Activated CD4-positive, alpha-beta T cell treated with anti-CD3 and anti-CD28 coated beads, Interleukin-2, Interleukin-4, amounts not matched to agents 100 ng/mL and 50 ng/mL, durations not matched to agents 16 hours and 8 hours (primary cell): ENCODE measurements at places on chromosomes 5 and 9.

- no peak for DNase-seq
These were observed 244.5 kb downstream of the ZSWIM6 start for GRCh38 chr5:61576556-61576955.

GRCh38 chr9:70130266-70130665, 86.6 kb downstream of the MAMDC2 start:
- DNase-seq: no peak

- no peak for DNase-seq
These were observed 18.0 kb downstream of the RXRA start for GRCh38 chr9:134344068-134344799.

DNA sequence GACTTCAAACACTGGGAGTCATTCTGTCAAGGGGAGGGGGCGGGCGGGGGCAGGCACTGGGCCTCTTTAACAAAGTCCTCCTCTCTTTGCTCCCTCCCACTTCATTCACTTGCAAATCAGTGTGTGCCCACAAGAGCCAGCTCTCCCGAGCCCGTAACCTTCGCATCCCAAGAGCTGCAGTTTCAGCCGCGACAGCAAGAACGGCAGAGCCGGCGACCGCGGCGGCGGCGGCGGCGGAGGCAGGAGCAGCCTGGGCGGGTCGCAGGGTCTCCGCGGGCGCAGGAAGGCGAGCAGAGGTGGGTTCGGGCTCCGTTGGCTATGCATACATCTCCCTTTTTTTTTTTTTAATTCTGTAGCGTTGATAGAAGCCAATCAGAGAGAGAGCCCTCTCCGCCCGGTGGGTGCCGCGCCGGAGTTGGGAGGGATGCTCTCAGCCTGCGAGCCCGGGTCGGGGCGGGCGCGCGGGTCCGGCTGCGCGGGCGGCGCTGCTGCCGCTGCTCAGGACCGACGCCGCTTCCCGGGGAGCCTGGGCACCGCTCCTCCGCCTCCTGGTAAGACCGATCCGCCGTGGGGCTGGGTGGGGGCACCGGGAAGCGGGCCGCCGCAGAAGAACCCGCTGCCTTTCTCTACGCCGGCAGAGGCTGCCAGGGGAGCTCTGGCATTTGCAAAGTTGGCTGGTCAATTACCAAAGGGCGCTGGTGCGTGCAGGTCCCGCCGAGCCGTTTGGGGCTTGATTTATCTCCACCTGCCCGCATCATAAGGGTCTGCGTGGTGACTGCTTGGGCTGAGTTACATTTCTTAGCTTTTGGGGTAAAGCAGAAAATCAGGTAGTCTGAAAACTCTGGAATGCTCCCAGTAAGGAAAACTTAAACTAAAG, at the start of gene CDH6:
Gene CDH6 (plus strand): TSS at position 96 of the 877 bp plus-strand sequence. CDS start 73,788 bp downstream, outside the sequence.
- DNase-seq: no peak

DNA sequence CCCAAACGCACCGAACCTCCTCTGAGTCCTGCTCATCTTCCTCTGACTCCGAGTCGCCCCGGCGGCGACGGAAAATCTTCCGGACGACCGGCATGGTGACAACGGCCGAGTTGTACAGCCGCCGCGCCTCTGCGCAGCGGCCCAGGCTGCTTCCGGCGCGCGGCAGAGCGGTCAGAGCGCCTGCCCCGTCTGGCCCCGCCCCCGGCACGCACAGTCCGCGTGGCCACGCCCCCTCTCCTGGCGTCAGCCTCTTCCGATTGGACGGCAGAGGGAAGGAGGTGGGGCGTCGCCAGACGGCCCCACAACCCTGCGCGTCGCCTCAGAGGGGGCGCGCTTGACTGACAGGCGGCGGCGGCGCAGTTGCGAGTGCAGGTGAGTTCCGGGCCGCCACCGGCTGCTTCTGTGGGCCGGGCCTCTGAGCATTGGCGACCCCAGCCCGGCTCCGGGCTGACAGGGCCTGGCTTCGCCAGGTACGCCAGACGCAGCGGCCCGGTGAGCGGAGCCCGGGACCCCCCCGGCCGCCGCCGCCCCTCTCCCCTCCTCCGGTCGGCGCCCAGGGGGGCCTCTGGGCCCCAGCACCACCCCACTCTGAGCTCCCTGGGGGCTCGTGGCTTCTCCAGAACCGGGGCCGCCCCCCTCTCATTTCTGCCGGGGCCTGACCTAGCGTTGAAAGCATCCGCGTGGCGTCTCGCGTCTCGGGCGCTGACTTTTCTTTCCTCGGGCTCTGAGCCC, at the start of the genes C9orf78 and USP20:
Gene C9orf78 (minus strand): TSS at position 148 of the 732 bp plus-strand sequence. CDS start 54 bp downstream, at position 94.
Gene USP20 (plus strand): TSS at position 331 of the 732 bp plus-strand sequence. CDS start 17,098 bp downstream, outside the sequence.
- peak; percentile 98 for DNase-seq

DNA sequence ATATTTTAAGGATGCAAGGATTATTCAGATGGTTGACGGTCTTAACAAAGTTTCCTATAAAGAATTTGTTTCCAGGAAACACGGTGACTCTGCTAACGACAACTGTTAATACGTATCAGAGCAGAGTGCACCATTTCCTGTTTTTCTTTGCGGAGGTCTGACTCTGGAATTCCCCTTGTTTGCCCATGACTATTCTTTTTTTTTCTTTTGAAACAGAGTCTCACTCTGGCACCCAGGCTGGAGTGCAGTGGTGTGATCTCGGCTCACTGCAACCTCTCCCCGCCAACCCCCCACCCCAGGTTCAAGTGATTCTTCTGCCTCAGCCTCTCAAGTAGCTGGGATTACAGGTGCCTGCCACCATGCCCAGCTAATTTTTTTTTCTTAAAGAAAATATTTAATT, 115.9 kb downstream of the CDC42SE2 start:
- DNase-seq: peak; percentile 87

DNA sequence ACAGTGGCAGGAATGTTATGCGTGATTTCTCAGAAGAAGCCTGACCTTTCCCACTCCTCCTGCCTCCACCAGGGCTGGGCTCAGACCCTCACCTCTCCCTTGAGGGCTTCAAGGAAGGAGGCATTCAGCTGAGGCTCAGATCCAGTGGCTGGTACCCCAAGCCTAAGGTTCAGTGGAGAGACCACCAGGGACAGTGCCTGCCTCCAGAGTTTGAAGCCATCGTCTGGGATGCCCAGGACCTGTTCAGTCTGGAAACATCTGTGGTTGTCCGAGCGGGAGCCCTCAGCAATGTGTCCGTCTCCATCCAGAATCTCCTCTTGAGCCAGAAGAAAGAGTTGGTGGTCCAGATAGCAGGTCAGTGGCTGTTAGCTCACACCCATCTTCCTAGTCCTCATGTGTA, 9.9 kb downstream of the BTNL9 start:
- DNase-seq: no peak

GRCh38 chr5:134500699-134501430, 24.6 kb upstream of the JADE2 start:
- DNase-seq: no peak

- DNase-seq: no peak
These were observed 198.1 kb downstream of the ROR2 start for GRCh38 chr9:91751922-91752321.

DNA sequence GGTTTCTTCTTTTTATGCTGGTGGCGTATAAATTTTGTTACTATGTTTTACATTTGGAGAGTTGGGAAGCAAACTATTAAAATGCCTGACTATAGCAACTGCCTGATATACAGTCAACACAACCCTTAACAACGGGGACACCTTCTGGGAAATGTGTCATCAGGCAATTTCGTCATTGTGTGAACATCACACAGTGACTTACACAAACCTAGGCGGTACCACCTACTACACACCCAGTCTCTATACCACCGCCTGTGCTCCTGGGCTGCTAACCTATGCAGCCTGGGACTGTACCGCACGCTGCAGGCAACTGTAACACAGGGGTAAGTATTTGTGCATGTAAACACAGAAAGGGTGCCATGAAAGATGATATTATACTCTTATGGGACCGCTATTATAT, 1.3 kb upstream of the CDHR2 start:
- no peak for DNase-seq

GRCh38 chr5:93611976-93612854, 29.2 kb downstream of the NR2F1 start:
- no peak for DNase-seq

- DNase-seq: no peak
These were observed 34.6 kb upstream of the SEMA4D start for GRCh38 chr9:89532478-89532877.

- DNase-seq: peak; percentile 49
These were observed at the start of gene TBC1D9B for GRCh38 chr5:179907556-179908324. TBC1D9B (minus strand) TSS chr5:179907897; CDS start chr5:179907821, 76 bp downstream.

GRCh38 chr5:100444961-100445360, 90.2 kb upstream of the FAM174A start:
- DNase-seq: no peak

DNA sequence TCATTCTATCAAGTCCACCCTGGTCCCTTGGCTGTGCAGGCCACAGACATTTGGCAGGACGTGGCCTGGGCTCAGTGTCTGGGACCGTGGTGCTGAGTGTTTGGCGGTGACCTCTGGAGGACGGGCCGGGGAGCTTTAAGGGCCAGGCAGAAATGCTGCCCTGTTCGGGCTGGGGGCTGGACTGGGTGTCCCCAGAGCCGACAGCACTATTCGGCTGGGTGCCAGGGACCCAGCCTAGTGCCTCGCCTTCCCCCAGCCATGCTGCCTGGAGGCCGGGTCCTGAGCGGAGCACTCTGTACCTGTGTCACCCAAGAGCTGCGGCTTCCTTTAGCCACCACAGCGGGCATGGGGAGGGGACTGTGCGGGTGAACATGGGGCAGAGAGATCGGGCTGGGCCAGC, 40.4 kb downstream of the COL5A1 start:
- no peak for DNase-seq

GRCh38 chr5:126443374-126443851, 20.2 kb downstream of the GRAMD2B start:
- peak; percentile 57 for DNase-seq

- no peak for DNase-seq
These were observed 75.4 kb downstream of the BNC2 start for GRCh38 chr9:16794871-16795639.

DNA sequence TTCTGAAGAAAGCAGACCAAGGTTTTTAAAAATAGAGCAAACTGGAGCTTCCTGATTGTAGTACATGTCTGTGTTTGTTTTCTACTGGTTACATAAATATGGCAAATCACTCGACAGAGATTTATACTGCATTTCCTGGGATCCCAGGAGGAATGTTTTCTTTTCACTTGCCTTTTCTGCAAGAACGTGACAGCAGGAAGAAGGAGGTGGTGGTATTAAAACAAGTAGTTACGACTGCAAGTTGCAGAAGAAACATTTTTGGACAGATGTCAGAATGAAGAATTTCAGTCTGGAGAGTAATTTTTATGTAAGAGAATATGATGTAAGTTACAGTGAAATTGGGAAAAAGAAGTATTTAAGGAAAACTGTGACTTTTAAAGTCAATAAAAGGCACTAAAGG, 253.7 kb upstream of the NFIL3 start:
- DNase-seq: no peak

GRCh38 chr5:132391870-132392269, 22.4 kb downstream of the SLC22A5 start:
- no peak for DNase-seq

DNA sequence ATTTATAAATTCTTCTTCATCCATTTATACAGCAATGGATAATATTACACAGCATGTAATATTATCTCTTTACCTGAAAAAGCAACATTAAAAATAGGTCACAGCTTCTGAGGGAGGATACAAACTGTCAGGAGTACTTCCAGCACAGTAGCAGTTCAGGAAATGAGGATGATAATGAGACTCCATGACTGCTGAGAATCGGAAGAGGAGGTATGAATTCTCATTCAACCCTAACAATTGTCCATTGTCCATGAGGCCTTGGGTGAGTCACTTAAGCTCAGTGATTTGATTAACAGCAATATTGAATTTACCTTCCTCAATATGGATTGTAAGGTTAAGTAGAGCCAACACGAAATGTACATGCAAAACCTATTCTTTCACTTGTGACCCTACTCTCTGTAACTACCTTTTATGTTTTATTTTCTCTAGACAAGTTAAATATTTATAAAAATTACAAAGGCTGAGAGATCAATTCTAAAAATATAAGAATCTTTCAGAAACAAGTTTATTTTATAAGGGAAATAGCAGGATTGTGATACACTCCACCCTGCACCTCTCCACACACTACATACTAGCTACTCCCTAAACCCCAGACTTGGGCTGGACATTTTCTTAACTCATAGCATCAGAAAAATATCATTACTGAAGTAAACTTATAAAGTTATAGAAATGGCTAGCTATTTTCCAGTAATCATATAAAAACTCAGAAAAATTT, 159.1 kb upstream of the ACOT12 start:
- DNase-seq: no peak

DNA sequence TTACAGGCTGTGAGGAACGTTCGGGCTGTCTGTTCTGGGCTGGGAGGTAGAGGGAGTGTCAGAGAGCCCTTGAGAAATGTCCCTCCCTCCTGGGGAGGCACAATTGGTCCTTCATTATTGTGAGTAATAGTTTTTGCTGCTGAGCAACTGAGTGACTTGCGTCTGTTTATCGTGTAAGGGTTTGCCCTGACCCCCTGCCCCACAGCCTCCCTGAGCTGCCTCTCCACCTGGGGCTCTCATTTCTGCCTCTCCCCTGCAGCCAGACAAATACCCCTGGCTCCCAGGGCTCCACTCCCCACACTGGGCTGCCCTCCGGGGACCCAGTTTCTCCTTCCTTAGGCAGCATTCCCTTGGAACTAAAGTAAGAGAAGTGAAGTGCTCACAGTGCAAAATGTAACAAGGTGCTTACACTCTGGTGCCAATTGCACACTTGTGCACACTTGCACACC, 174.9 kb upstream of the MVB12B start:
- no peak for DNase-seq

GRCh38 chr5:915946-916345, 23.3 kb downstream of the TRIP13 start:
- no peak for DNase-seq

DNA sequence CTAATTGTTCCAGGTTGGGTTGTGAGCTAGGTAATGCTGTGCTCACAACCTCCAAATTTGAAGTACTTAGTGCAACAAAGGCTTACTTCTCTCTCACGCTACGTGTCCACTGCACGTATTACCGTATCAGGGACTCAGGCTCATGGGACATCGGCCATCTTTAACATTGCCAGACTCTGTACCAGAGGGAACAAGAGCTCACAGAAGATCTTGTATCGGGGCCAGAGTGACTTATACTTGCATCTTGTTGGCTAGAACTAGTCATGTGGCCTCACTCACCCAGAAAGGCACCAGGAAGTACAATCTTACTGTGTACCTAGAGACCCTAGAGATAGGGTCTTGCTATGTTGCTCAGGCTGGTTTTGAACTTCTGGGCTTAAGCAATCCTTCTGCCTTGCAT, 81.1 kb upstream of the KLF9 start:
- no peak for DNase-seq

GRCh38 chr9:90774071-90774470, 27.5 kb upstream of the SYK start:
- DNase-seq: no peak

- DNase-seq: no peak
These were observed 91.1 kb downstream of the TLR4 start for GRCh38 chr9:117795271-117795670.
